ENCODE measurements at places on chromosomes 3 and 15.

- peaks cover 36% of the 10 kb centered on the region for H3K36me3 ChIP-seq
- H3K4me3 ChIP-seq = no peak overlapping the region
- H3K4me1 ChIP-seq = peaks cover 29% of the 10 kb centered on the region
- no peaks in the 10 kb centered on the region for H3K27me3 ChIP-seq
- H3K27ac ChIP-seq = no peak overlapping the region
Observed at GRCh38 chr3:149010966-149011365, 19.6 kb downstream of the GYG1 start.

DNA sequence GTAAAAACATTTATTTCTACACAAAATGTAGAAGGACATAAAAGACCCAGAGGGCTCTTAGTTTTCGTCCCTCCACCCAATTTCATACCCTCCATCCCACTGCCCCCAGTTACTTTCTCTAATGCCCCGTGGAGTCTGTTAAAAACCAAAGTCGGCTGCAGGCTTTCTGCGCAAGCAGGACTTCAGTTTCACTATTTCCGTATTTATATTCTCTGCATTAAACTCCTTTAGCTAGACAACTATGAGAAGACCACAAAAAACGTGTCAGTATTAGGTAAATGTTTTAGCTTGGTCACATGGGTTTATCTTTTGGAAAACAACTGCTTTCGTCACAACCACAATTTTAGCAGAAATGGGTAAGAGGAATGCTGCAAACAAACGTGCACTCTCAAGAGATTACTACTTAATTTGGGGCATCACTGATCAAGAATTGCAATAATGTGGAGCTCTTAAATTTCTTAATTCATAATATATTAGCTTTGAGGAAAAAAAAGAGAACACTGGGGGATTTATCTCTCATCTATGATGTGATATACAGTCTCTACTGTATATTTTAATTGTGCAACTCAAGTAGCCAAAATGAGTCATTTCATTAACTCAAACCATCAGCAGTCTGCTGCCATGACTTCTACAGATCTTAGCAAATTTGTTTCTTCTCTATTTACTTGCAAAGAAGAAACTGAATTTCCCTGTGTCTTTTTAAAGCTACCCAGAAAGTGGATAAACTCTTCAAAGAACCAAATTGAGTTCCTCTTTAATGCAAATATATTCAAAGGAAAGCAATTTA lies 740 bp upstream of the NSMCE3 start:
- H3K27me3 ChIP-seq = no peaks in the 10 kb centered on the region
- H3K4me3 ChIP-seq = peak overlapping the region; percentile 74
- H3K36me3 ChIP-seq = no peaks in the 10 kb centered on the region
- peak overlapping the region; percentile 70 for H3K27ac ChIP-seq
- H3K4me1 ChIP-seq = peaks cover 26% of the 10 kb centered on the region

DNA sequence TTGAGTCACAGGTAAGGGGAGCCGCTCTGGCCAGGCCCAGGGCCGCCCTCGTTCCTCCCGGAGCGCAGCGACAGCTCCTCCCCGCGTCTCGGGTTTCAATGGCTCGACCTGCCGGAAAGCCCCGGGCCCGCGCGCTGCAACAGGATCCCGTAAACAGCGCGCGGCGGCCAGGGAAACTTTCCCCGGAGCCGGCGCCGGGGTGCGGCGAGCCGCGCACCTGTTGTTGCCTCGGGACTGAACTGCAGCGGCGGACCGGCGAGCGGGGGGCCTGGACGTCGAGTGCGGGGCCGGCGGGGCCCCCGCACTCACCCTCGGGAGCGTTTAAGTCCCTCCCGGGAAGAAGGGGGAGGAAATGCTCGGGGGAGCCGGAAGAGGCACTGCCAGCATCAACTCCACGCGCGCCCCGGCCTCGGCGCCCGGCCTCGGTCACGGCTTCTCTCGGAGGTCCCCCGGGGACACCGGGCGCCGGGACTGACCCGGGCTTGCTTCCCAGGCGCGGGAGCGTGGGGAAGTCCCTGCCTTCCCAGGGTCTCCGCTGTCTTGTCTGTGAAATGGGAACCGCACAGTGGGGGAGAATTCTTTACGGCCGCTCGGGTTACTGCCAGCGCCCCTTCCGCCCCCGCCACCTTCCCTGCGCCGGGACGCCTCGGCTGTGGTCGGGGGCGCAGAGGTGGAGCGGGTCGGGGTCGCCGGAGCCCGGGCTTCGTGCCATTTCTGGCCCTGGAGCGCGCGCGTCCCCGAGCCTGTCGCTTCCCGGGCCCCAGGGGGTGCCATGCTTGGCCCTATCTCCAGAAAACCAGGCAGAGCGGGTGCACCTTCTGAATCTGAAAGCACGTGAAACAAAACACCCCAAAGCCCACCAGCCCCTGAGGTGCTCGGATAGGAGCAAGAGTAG lies 7.5 kb upstream of the PGPEP1L start:
- H3K27me3 ChIP-seq = no peaks in the 10 kb centered on the region
- H3K27ac ChIP-seq = no peak overlapping the region
- H3K36me3 ChIP-seq = no peaks in the 10 kb centered on the region
- peak; percentile 91 for DNase-seq
- H3K4me3 ChIP-seq = peak overlapping the region; percentile 68
- peaks cover 5% of the 10 kb centered on the region for H3K4me1 ChIP-seq

DNA sequence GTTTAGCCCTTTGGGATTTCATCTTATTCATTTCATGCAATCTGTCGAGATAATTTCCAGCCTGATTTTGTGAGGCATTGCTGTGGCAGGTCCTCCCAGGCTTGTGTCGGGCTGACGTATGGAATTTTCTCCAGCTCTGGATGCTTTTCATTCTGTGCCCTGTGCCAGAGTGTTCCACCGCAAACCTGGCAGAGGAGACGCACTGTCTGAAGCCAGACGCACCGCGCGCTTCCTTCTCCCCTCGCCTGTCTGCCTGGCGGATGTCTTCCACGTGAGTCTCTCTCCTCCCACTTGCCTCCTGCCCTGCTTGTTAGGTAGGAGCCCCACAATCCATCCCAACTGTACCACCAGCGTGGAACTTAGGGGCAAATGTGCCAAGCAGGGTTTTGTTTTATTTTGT lies 20.1 kb upstream of the GLCE start:
- DNase-seq = no peak
- peaks cover 68% of the 10 kb centered on the region for H3K27me3 ChIP-seq

DNA sequence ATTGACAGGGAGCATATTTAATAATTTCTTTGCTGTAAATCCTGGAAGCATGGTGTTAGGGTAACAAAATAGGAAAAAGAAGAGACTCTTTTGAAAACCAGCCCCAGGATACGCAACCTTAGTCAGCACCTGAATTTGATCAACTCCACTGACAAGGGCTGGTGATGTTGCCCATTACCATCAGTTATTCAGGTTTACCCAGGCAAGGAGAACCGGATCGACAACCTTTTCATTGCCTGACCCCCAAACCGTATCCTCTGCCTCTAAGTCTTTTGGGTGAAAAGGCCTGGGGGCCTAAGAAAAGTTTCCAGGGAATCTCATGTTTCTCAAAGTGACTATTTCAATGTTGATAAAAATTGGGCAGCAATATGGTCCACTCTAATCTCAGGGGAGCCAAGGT lies 313.3 kb downstream of the KBTBD8 start:
- H3K4me3 ChIP-seq = no peak overlapping the region
- no peaks in the 10 kb centered on the region for H3K27me3 ChIP-seq
- no peaks in the 10 kb centered on the region for H3K36me3 ChIP-seq

DNA sequence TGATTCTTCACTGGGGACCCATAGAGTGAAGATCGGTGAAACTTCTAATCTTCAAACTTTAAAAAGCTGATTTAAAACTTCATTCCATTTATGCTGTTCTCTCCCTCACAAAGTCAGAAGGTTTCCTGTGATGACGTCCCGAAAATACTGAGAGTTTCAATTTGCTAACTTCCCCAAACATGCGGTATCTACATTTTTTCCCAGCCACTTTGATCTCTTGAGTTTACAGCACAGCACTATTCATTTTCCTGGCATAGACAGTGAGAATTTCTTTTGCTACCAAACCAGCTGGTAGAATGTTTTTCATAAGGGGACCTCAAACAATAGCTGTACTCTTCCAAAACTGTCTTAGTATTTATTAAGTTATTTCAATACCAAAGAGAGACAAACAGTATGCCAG lies 156.8 kb downstream of the LSAMP start:
- DNase-seq = no peak
- no peak overlapping the region for H3K4me3 ChIP-seq

GRCh38 chr15:68368731-68369435 lies 63.1 kb downstream of the ITGA11 start:
- no peak overlapping the region for H3K4me3 ChIP-seq
- H3K27ac ChIP-seq = peak overlapping the region; percentile 60
- no peaks in the 10 kb centered on the region for H3K27me3 ChIP-seq
- peak; percentile 79 for DNase-seq
- peaks cover 53% of the 10 kb centered on the region for H3K4me1 ChIP-seq

- H3K4me1 ChIP-seq = no peaks in the 10 kb centered on the region
- no peaks in the 10 kb centered on the region for H3K36me3 ChIP-seq
- H3K27me3 ChIP-seq = no peaks in the 10 kb centered on the region
- DNase-seq = no peak
- H3K27ac ChIP-seq = no peak overlapping the region
Observed at GRCh38 chr3:95752199-95752598, 1062.2 kb upstream of the EPHA6 start.

DNA sequence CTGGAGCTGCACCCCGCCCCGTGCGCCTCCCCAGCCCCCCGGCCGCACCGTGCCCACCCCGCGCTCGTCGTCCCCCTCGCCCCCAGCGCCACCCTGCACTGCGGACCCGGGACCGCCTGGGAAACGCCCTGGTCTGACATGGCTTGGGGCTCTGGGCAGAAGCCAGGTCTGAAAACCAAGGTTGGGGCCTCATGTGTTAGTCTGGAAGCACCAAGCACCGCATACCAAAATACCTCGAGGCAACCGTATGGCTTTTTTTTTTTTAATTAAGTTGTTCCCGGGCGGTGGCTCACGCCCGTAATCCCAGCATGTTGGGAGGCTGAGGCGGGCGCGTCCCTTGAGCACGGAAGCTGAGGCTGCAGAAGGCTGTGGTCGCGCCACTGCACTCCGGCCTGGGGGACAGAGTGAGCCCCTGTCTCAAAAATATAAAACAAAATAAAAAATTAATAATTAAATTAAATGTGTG lies 91.5 kb upstream of the CHD2 start:
- no peaks in the 10 kb centered on the region for H3K27me3 ChIP-seq
- peak overlapping the region; percentile 93 for H3K27ac ChIP-seq
- peaks cover 34% of the 10 kb centered on the region for H3K4me1 ChIP-seq

- DNase-seq = no peak
- H3K4me1 ChIP-seq = no peaks in the 10 kb centered on the region
- no peak overlapping the region for H3K27ac ChIP-seq
Observed at GRCh38 chr3:118793176-118793575, 241.5 kb downstream of the IGSF11 start.

GRCh38 chr3:56753206-56753820 lies 48.4 kb downstream of the ARHGEF3 start:
- H3K27ac ChIP-seq = no peak overlapping the region
- H3K36me3 ChIP-seq = no peaks in the 10 kb centered on the region
- H3K4me3 ChIP-seq = no peak overlapping the region
- DNase-seq = no peak
- H3K4me1 ChIP-seq = peaks cover 9% of the 10 kb centered on the region
- no peaks in the 10 kb centered on the region for H3K27me3 ChIP-seq

- peaks cover 22% of the 10 kb centered on the region for H3K36me3 ChIP-seq
- H3K4me1 ChIP-seq = no peaks in the 10 kb centered on the region
- no peak overlapping the region for H3K27ac ChIP-seq
- no peaks in the 10 kb centered on the region for H3K27me3 ChIP-seq
- H3K4me3 ChIP-seq = no peak overlapping the region
Observed at GRCh38 chr3:99731499-99731898, 86.2 kb upstream of the CMSS1 start.

GRCh38 chr15:41465822-41466421 lies 27.8 kb upstream of the ITPKA start:
- H3K36me3 ChIP-seq = peaks cover 35% of the 10 kb centered on the region
- no peak overlapping the region for H3K4me3 ChIP-seq

DNA sequence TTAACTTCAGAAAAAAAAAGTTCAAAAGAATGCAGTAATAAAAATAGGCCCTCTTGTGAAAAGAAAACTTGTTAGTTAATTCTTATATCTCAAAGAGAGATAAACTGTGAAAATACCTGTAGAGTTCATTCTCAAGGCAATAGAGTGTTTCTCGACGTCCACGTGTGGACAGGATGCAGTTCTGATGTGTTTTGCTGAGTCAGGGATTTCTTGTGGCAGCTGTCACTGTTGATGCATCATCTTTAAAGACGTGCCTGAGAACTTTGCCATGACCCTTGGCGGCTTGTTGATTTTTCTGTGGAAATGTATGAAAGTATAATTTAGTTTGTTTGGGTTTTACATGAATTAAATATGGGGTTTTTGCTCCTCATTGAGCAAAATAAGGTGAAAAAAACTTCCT lies 702.2 kb downstream of the NLGN1 start:
- no peaks in the 10 kb centered on the region for H3K27me3 ChIP-seq
- no peaks in the 10 kb centered on the region for H3K36me3 ChIP-seq
- H3K4me1 ChIP-seq = peaks cover 3% of the 10 kb centered on the region
- H3K27ac ChIP-seq = no peak overlapping the region
- no peak overlapping the region for H3K4me3 ChIP-seq

- peak; percentile 90 for DNase-seq
- H3K4me1 ChIP-seq = no peaks in the 10 kb centered on the region
- no peaks in the 10 kb centered on the region for H3K36me3 ChIP-seq
- no peak within 1 kb of the TSS for H3K27ac ChIP-seq
- H3K27me3 ChIP-seq = peaks cover 55% of the 10 kb centered on the region
Observed at GRCh38 chr3:38649500-38650247, at the start of gene SCN5A. SCN5A (minus strand) TSS chr3:38649687; CDS start chr3:38633307, 16,380 bp downstream.

DNA sequence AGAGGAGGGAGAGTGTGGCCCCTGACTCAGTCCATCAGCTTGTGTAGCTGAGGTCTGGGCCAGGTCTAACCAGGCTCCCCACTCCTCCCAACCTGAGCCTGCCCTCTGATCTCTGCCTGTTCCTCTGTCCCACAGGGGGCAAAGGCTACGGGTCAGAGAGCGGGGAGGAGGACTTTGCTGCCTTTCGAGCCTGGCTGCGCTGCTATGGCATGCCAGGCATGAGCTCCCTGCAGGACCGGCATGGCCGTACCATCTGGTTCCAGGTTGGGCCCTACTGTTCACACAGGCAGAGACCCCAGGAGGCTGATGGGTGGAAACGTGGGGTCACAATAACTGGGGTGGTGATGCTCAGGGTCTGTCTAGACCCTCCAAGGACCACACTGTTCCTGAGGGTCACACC lies 6.8 kb downstream of the NEIL1 start:
- H3K27me3 ChIP-seq = peaks cover 12% of the 10 kb centered on the region
- peak; percentile 70 for DNase-seq
- H3K27ac ChIP-seq = no peak overlapping the region
- H3K36me3 ChIP-seq = peaks cover 20% of the 10 kb centered on the region
- no peaks in the 10 kb centered on the region for H3K4me1 ChIP-seq

- peaks cover 44% of the 10 kb centered on the region for H3K4me1 ChIP-seq
- peak; percentile 84 for DNase-seq
- peak overlapping the region; percentile 49 for H3K27ac ChIP-seq
- H3K4me3 ChIP-seq = peak overlapping the region; percentile 47
- H3K27me3 ChIP-seq = no peaks in the 10 kb centered on the region
Observed at GRCh38 chr3:134308350-134308891, 57.8 kb upstream of the RYK start.

Measured in osteoblast (primary cell).